ENCODE measurements at places on chromosomes 12 and 14. TPM values are rescaled to one million over a fixed set of nuclear protein-coding genes. Genes with fewer than 3 reads are reported as not detected.

The PLEKHG7 gene
- not detected for total RNA-seq

The MANSC1 gene
- total RNA-seq: 1.1 TPM

The GALNT6 gene
- 38.0 TPM for total RNA-seq

The IL31 gene
- total RNA-seq: not detected

The AHNAK2 gene
- total RNA-seq: 162 TPM
